Stimulated activated CD8-positive, alpha-beta memory T cell treated with anti-CD3 and anti-CD28 coated beads, Interleukin-4, amount 100 ng/mL, for 1 hour (primary cell): ENCODE measurements at places on chromosomes 5 and 9.

- DNase-seq: no peak
Measured at GRCh38 chr9:87520172-87520683, 22.6 kb downstream of the DAPK1 start.

DNA sequence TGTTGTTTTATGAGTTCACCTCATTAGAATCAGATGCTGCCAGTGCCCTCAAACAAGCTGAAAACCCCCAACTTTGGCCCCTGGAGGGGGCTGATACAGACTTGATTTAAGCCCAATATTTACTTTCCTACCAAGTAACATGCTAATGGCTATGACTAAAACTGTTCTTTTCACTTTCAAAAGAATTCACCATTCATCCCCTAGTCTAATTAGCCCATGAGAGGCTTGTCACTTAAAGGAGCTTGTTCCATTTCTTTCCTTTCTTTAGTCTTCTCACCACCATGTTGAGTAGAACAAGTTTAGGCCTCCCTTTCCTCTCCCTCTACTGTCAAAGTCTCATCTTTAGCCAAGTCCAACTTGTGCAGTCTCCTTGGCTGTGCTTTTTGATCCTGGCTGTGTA, 50.4 kb downstream of the EPB41L4B start:
- DNase-seq: no peak

DNA sequence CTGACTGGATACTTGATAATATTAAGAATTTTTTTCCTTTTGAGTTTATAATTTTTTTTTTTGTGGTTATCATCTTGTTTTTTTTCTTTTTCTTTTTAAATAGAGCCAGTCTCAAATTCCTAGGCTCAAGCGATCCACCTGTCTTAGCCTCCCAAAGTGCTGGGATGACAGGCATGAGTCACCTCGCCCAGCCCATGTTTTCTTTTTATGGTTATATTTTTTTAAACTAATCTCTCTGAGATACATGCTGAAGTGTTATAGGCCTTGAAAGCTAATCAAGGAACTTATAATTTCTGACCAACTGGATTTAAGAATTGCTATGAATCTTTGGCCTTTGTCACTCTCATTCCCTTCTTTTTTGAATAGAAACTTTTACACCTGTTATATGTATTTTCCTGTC, 6.8 kb upstream of the AMACR start:
- DNase-seq: no peak

DNA sequence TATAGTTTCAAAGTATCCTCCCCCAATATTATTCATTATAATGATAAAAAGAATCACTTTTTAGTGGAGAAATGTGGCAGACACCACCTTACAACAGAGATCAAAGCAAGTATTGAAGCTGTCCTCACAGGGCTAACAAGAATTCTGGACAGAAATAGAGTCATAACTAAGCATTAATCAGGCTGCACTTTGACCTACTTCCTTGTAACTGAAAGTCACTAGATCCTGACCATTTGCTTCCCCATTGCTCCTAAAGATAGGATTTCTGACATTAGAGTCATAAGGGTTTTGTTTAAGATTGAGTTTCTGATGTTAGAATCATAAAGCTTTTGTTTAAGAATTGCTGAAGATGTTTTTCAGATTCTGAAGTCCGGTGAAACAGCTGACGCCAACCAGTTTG, 159.7 kb downstream of the ATP10B start:
- DNase-seq: no peak

DNA sequence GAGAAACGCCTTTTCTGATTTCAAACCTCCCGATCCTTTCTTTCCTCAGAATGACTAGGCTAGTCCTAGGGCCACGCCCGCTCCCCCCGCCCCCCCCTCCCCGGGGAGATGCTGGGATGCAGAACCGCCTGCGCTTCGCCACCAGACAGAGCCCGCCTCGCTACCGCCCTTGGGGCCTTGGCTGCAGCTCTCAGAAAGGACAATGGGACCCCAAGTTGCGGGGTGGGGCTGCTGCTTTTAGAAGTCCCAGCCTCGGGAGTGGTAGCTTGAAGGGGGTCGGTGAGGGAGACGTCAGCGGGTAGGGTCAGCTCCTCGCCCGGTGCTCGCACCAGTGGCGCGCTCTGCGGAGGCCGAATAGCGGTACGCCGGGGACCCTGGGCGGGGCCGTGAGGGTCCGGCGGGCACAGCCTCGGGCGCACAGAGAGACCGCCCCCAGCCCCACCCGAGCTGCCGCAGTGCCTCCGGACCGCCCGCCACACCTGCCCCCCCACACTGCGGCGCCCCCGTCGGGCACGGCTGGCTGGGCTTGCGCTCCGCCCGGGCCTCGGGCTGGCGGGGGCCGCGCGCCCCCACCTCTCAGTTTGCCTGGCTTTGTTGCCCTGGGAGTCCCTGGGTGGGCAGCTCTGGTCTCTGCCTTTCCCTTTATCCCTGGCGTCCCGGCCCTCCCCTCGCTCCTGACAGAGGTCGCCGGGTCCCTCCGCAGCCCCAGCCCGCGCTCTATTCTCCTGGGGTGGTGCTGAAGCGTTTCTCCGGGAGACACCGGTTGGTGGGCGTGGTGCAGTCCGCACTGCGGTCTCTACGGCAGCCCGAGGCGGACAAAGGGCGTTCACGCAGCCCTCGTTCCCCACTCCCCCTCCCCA, 1.2 kb downstream of the MAP1B start:
- DNase-seq: no peak

DNA sequence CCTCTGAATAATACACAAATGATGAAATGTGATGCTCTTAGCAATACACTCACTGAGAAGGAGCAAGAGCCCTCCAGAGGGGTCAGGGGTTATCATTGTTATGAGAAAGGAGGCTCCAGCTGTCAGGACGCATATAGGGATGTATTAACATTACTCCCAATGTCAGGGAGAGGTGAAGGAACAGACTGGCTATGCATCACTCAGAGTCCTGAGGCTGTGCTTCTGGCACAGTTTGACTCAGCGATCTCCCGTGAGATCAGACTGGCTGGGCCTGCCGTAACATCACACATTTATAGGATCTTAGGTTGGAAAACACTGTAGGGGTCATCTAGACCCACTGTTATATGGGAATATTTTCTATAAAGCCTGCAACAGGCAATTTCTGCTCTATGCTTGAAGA, 226.5 kb upstream of the GLRA1 start:
- DNase-seq: no peak

- no peak for DNase-seq
Measured at GRCh38 chr9:131120620-131121228, 4.7 kb upstream of the NUP214 start.

DNA sequence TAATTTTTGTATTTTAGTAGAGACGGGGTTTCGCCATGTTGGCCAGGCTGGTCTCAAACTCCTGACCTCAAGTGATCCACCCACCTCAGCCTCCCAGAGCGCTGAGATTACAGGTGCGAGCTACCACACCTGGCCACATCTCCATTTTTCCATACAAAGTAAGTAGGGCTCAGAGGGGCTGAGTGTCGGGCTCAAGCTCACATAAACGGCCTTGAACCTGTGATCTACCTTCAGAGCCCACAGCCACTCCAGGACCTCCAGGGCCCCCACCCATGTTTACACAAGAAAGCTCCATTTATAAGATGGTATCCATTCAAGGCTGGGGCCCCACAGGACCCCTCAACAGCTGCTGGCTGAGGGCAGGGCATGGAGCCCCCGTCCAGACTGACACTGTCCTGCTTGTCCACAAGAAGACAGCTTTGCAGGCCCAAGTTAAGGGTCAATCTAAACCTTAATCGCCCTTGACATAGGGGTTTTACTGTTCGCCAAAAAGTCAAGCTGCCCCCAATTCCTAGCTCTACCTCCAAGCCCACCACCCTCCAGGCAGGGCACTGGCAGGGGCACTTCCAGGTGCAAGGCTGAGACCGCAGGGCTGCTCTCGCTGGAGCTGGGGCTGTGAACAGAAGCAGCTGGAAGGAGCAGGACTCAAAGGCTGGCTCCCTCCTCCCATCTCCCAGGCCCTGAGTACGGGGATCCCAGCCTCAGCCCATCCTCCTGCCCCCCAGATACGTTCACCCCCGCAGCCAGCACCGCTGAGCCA, 18.9 kb downstream of the FAM78A start:
- no peak for DNase-seq

- DNase-seq: no peak
Measured at GRCh38 chr9:93257808-93258331, 73.9 kb downstream of the WNK2 start.

- DNase-seq: no peak
Measured at GRCh38 chr9:2236850-2237249, 221.7 kb downstream of the SMARCA2 start.

DNA sequence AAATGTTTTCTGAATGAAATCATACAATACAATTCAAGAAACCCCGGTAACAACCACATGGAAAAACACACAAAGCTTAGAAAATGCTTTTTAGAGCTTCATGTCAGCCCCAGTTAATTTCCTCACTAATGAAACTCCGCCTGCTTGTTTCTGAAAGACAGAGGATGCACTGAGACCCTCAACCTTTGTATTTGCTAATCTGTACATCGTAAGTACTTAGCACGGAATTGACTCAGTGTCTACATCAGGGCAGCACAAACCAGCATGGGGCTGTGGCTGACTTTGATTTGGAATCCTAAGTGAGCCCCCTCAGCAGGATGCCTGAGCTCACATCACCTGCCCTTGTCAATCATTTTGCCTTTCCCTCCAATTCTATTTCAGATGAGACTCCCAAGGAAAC, 499.1 kb upstream of the MPDZ start:
- DNase-seq: no peak

DNA sequence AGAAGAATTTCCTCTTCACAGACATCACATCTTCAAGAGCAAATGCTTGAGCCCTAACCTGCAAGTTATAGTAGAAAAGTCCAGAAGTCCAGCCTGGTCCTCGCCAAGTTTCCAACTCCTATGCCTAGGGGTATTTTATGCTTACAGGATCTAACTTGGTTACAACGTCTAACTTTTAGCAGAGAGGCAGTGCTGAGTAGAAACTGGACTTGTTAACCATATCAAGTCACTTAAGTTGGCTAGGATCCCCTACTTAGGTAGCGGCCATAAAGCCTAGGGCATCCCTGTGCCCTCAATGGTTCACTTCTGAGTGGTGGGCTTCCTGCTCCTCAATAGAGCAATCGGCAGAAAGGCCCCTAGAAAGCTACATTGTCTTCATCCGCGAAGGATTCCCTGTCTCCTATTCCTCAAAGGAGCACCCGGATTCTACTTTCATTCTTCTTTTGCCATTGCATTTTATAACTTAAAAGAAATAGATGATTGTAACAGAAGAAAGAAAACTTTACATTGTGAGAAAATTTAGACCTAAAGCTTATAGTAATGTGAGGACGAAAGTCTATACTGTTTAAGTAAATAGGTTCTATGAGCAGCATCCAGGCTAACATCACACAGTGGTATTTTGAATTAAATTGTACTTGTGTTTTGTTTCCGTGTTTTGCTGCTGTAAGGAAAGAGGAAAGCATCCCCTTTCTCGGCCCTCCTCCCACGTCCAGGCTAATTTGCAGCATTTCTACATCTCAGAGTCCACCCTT, 1.3 kb upstream of the MTAP start:
- no peak for DNase-seq

DNA sequence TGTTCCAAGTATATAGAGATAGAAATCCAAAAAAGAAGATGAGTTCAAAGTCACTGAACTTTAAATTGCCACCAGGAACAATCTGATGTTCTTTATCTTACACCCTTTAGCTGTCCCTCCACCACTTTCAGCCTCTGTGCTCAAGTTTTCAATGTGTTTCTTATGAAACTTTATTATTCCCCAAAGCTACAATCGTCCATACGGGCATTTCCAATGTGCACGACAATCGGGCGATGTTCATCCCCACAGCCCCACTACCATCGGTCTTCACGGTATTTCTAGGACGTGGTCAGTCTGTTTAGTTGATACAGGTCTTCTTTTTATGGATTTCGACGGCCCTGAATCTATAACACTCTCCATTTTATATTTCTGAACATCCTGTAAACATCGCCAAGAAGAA, 238.7 kb upstream of the DAP start:
- DNase-seq: no peak

DNA sequence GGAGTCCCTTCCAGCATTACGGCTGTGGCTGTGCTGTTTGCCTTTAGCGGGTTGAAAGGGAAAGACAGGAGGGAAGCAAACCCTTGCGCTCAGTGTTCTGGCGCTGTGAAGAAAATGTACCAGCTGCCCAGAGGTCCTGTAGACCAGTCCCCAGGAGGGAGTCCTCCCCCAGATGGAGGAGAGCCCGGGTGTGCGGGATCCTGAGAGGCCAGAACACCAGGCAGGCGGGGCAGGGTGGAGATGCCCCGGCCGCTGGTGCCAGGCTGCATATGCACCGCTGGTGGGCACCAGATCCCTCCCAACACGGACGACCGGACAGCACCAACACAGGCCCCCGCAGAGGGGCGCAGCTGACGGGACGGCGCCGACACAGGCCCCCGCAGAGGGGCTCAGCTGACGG, 37.2 kb upstream of the SLC9A3 start:
- no peak for DNase-seq

- no peak for DNase-seq
Measured at GRCh38 chr5:175478008-175478383, 364 bp upstream of the SFXN1 start.

DNA sequence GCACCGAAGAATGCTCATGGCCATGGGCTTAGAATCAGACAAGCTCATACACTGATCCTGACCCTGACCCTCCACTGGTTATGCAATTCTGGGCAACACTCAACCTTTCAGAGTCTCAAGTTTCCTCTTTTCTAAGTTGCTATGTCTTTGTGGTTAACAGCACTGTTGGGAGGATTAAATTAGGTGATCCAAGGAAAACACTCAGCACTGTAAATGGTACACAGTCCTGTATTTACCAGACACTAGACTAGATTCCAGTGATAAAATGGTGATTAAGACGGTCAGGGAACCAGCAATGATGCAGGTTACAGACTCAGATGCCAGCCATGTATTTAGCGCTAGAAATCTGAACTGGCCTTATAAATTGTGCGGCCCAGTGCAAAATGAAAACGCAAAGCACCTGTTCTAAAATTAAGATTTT, 8.1 kb downstream of the ARL15 start:
- no peak for DNase-seq
